NCI-H2029 treated with DMSO at 0.1 percent for 48 hours (cell line): ENCODE measurements at places on chromosomes 1 and 21.

DNA sequence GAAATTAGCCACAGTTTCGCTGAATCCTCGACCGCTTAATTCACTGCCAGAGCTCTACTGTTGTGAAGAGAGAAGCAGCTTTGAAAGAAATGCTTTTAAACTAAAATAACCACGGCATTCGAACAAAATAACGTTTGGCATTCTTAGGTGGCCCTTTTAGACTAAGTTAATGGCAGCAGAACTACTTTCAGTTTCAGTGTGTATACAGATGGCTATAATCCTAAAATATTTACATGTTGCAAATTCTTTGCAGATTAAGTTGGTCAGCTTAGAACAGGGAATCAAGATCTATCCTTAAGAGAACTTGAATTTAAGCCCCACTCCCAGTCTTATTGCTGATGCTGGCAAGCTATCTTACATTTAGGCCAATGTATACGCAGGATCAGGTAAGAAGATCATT lies 62.7 kb downstream of the ADSS2 start:
- DNase-seq: no peak

GRCh38 chr1:7469255-7469938 lies 301.7 kb upstream of the VAMP3 start:
- no peak for DNase-seq

DNA sequence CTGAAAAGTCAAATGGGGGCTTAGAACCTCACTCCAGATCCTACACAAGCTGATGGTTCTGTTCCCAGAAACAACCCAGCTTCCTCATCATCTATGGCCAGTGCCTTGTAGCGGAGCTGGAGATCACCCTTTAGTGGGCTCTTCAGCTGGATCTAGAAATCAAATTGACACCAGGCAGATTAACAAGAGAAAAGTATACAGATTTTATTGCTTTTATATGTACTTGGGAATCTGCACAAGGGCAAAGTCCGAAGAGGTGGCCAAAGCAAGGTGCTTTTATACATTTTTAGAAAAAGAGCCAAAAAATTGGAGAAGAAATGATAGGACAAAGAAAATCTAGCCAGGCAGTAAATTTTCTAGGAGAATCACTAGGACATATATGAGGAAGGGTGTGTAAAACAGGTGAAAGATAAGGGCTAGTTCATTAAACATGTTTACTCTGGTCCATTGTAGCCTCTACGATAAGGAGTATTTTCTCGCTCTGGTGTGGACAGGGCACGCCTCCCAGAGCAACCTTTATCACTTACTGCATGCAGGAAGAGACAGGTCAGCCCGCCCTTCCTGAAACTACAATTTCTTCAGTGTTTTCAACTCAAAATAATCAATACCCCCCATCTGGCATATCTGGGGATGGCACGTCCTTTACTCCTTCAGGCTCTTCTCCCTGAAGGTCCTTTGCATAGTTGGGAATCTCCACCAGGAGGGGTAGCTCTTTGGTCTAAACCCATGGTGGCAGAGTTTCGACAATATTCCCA lies 14.0 kb upstream of the LGALS8 start:
- no peak for DNase-seq

- DNase-seq: no peak
These were observed 33.7 kb downstream of the NFASC start for GRCh38 chr1:204904228-204904810.

DNA sequence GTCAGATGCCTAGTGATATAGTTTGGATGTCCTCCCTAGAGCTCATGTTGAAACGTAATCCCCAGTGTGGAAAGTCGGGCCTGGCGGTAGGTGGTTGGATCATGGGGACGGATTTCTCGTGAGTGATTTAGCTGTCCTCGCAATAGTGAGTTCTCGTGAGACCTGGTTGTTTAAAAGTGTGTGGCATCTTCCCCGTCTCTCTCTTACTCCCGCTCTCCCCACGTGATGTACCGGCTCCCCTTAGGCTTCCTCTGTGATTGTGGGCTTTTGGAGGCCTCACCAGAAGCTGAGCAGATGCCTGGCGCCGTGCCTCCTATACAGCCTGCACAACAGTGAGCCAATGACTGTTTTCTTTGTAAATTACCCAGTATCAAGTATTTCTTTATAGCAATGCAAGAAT lies 264.5 kb downstream of the TTLL7 start:
- DNase-seq: no peak

DNA sequence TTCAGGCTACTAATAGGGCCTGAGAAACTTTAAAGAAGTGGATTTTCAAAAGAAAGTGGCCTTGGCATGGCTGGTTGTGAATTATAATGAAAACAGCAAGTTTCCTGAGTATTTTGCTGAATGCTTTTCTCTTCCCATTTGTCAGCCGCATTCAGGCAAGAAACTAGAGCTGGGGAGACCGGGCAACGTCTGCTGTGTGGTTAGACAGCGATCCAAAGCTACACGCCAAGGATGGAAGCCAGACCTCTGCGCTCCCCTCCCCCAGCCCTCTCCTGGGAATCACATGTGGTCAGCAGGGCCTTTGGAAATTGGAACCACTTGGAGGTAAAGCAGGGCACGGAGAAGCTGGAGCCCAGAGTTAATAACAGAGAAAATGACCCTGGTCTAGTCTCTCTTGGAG lies 114.1 kb upstream of the CD34 start:
- DNase-seq: no peak

DNA sequence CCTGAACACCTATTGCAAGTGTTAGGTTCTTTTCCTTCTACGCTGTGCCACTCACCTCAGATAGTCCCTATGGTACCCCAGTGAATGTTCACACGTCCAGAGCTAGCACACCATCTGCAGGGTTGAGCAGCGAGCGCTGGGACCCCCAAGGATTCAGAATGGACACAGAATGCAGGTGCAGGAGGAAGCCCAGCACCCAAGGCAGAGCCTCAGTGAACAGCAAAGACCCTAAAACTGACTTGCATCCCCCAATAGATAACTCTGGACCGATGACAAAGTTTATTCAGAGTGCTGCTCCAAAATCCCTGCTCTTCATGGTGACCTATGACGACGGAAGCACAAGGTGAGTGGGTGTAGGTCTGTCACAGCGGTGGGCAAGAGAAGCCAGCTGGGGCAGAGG lies 15.1 kb upstream of the MX2 start:
- no peak for DNase-seq

- no peak for DNase-seq
These were observed 1111.7 kb upstream of the B3GALT2 start for GRCh38 chr1:194298007-194298598.

DNA sequence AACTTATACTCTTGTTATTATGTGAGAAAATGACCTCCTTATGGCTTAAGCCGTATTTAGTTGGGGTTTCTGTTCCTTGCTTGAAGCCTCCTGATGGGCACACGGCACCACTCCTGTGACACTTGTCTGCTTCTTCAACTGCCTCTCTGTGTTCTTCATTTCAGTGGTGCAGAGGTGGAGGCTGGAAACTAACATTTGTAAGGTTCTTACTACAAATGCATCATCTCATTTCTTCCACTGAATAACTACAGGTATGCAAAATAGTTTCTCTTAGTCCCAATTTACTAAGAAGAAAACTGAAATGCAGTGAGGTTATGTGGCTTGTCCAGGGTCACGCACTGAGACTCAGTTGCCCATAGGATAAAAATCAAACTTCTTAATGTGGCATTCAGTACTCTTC lies 23.6 kb upstream of the ZNF362 start:
- no peak for DNase-seq

DNA sequence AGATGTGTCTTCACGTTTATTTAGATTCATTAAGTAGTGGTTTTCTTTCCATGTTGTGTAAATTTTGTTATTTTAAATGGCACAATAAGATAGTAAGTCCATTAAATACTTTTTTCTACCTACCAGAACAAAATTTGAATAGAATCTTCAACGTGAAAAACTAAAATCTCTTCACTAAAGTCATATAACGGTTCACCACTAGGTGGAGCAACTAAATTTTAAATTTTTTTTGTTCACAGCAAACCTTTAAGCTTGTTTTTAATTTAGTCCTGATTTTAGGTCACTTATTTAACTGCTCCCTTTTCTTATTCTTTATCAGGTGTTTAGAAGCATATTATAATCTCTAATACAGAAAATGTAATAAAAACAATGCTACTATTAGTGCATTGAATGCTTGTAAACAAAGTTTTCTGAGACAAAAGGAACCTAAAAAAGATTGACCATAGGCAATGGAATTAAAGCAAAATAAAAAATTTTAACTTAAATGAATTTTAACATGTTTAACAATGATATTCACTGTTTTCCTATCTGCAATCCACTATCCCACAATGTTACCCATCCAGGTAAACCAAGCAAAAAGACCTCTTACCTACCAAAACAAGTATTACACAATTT lies 28.3 kb upstream of the PKN2 start:
- no peak for DNase-seq

DNA sequence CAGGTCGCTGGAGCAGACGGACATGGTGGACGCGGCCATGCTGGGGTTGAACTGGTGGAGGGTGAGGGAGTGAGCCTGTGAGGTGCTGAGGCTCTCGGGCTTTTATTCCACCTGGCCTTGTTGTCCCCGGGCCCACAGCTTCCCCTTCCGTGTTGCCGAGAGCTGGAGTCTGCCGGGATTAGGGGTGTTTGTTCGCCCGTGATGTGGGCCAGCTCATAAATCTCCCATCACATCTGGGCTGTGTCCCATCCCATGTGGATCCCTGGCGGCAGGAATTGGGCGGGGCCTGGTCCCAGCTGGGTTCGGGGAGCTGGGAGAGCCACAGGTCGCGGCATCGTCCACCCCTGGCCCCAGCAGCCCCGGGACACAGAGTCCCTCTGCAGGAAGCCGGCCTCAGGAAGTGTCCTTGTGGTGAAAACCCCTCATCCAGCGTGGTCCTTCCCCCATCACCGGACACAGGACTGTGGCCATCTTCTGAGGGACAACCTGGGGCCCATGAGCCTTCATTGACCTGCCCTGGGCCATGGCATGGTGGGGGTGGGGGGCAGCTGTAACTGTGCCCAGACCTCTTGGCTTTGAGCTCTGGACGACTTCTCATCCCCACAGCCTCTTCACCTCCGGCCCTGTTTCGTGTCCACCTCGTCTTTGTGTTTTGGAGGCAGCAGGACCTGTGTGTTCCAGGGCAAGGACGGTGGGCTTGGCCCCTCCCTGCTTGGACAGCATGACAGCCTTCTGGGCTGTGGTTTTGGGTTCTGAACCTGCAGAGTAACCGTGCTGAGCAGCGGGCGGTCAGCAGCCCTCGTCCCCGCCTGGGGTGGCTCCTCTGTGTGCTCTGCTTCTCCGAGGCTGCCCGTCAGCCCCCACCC lies at the start of gene KRTAP10-6:
TSS of gene KRTAP10-6 (minus strand) at position 60 of the 866 bp plus-strand sequence. CDS start at position 39, 21 bp downstream.
- DNase-seq: no peak
